ENCODE measurements at places on chromosomes 11 and 22.

DNA sequence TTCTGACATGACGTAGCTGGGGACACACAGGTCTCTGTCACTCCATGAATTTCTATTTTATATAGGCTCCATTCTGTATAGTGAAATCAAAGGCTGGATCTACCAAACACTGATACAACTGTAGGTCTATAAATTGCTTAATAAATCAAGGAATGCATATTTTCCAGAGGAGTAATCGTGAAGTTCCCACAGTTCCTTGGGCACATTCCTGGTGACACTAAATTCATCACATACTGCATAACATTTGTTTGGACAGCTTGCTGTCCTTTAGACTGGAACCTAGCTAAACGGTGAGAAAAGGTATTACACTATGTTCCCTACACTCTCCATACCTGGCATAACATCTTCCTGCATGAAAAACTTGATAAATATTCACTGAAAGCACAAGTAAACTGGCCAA, 41.6 kb upstream of the UCP3 start:
- ATAC-seq = no peak

DNA sequence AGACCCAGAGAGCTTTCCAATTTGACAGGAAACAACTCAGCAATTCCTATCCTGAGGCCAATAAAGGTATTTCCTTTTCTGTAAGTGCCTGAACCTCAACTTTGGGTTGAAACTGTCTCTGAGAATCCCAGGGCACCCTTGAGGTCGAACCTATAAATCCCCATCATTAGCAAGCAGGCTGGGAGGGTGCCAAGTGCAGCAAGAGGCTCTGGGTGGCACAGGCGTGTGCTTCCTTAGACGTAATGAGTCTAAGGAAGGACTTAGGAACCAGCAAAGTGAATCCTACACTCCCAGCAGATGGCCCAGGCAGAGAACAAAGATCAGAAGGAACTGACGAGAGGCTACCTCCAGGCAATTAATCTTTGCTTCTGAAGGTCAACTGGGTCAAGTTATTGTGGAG, 234.3 kb upstream of the NARS2 start:
- ATAC-seq = no peak

- peak; percentile 63 for ATAC-seq
Observed at GRCh38 chr11:18721561-18722292, 4.3 kb downstream of the IGSF22 start.

- ATAC-seq = no peak
Observed at GRCh38 chr22:28268171-28268570, 349.1 kb upstream of the PITPNB start.

DNA sequence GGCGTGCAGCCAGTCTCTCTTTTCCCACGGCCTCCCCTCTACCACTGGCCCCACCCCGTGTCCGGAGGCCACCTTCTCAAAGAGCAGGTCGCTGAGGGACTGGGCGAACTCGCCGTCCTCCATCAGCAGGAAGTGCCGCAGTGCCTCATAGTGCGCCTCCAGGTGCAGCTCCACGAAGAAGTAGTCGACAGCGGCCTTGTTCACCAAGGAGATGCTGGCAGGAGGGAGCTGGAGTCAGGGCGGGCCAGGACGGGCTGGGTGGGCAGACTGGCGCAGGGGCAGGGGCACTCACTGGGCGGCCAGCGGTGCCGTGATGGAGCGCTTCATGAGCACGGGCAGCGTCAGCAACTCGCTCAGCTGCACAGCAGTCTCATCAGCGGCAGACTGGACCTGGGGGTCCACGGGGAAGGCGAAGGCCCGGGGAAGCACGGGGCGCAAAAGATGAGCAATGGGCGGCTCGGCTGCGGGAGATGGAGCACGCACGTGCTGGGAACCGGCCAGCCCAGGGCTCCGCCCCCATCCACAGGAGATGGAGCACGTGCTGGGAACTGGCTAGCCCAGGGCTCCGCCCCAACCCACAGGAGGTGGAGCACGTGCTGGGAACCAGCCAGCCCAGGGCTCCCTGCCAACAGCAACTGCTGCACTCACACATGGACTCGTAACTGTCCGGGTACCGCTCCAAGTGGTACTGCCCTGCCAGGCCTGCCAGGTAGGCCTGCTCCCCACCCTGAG, 18.4 kb downstream of the SELENOO start:
- ATAC-seq = no peak

DNA sequence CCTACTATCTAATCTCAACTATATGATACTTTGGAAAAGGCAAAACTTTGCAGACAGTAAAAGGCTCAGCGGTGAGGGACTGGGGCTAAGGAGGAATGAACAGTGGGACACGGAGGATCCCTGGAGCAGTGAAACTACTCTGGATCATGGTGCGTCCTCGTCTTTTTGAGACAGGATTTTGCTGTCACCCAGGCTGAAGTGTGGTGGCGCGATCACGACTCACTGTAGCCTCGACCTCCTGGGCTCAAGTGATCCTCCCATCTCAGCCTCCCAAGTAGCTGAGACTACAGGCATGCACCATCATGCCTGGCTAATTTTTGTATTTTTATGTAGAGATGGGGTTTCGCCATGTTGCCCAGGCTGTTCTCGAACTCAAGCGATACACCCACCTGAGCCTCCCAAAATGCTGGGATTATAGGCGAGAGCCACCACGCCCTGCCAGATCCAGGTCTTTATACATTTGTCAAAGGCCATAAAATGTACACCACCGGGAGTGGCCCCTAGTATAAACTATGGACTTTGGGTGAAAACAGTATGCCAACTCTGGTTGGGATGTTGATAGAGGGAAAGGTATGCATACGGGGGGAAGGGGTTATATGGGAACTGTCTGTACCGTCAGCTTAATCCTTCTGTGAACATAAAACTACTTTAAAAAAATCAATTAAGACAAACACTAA, 28.0 kb upstream of the CYP2D6 start:
- ATAC-seq = no peak

- ATAC-seq = no peak
Observed at GRCh38 chr11:74384641-74385040, 13.6 kb downstream of the PGM2L1 start.

DNA sequence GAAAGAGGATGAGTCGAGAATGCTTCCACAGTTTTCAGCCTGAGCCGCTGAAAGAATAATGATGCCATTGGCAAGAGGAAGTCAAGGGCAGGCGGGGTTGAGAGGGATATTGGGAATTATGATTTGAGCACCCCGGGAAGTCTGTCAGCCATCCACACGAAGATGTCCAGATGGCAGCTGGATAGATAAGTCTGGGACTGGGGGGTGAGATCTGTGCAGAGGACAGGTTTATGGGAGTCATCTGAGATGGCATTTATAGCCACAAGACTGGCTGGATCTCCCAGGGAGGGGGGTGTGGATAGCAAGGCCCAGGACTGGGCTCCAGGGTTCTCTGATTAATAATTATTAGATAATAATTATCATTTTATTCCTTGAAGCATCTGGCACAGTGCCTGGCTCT, 5.1 kb upstream of the STIP1 start:
- no peak for ATAC-seq

DNA sequence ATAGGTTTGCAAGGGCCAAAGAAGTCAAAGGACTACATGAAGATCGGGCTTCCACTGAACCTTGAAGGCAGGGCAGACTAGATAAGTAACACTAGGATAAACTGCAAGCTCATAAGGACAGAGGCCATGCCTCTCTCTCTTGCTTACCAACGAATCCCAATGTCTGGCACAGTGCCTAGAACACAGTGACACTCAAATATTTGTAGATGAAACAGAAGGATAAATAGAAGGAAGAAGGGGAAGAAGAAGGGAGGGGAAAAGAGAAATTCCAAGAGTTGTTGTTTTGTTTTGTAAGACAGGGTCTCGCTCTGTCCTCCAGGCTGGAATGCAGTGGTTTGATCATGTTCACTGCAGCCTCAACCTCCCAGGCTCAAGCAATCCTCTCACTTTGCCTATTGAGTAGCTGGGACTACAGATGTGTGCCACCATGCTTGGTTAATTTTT, 26.9 kb downstream of the SIK3 start:
- ATAC-seq = no peak

DNA sequence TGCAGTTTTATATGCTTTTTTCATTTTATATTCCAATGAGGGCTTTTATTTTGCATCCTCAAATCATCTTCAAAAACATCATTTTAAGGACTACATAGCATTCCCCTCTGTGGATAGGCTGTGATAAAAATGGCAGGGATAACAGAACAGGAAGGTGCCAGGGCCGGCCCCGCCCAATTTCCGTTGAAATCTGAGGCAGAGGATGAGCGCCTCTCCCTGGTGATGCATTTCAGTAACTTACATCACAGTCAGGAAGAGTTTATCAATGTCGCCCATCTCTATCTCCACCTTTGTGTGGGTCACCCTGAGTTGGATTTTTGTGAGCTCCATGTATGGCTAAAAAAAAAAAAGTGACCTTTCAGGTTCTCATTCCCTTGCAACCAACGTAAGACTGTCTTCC, 201.6 kb downstream of the DSCAML1 start:
- ATAC-seq = no peak

- no peak for ATAC-seq
Observed at GRCh38 chr11:80317612-80318011, 876.8 kb upstream of the TENM4 start.

- ATAC-seq = no peak
Observed at GRCh38 chr11:69594481-69594880, 46.5 kb upstream of the CCND1 start.

DNA sequence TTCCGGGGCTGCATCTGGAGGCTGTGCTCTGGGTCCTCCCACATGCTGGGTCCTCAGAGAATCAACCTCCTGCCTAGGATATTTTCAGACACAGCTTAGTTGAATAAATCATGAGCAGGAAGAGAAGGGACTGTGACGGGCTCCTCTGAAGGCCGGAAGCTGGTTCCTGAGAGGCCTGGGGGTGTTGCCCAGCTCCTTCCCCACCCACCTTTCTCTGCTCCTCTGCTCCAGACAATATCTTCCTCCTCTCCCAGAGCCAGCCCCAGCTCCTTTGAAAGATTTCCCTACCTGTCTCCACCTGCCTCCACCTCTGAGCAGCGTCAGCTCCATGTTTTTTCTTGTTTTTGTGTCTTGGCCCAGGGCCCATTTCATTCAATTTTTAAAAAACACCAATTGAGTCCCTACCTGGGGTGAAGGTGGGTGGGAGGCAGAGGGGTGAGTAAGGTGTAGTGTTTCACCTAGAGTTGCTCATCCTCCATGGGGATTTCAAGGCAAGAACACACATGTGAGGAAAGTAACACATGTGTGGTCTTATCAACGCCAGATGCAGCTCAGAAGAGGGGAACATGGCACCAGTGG, 24.8 kb upstream of the THY1 start:
- ATAC-seq = no peak

- ATAC-seq = no peak
Observed at GRCh38 chr11:22802861-22803260, 26.7 kb downstream of the SVIP start.

GRCh38 chr22:32803020-32803737, 1.7 kb downstream of the TIMP3 start:
- no peak for ATAC-seq

DNA sequence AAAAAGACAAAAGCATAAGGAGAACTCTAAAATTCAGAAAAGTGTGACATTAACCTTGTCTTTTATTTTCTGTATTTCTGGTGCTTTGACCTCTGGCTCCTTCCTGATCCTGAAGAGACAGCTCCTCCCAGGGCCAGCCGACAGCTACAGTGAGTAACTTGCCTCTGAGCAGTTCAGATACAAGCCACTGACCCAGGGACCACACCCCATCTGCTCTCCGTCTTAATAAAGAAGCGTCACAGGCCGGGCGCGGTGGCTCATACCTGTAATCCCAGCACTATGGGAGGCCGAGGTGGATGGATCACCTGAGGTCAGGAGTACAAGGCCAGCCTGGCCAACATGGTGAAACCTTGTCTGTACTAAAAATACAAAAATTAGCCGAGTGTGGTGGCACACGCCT, 6.5 kb downstream of the MLC1 start:
- ATAC-seq = no peak

DNA sequence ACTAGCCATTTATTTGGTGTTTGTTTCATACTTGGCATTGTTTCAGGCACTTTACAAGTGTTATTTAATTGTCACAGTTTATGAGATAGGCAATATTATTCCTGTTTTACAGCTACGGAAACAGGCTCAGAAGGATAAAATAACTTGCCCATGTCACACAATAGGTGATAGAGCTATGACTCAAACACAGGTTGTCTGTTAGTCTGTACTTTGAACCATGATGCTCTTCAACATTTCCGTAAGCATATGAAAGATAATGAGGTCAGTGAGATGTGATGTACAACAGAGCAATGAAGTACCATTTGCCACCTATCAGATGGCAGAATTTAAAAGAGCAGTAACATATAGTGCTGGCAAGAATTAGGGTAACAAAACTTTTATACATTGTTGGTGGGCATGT, 15.3 kb downstream of the TUG1 start:
- ATAC-seq = no peak

GRCh38 chr11:125170510-125171031, 6.0 kb downstream of the PKNOX2 start:
- ATAC-seq = no peak
